ENCODE measurements at places on chromosomes 3 and 15. TPM values are rescaled to one million over a fixed set of nuclear protein-coding genes. Genes with fewer than 3 reads are reported as not detected.

Gene PLXNA1
- polyA plus RNA-seq: 19.5 TPM

Gene KIF7
- polyA plus RNA-seq: 12.5 TPM

Gene HIGD2B
- 0.99 TPM for polyA plus RNA-seq

Gene XIRP1
- 136 TPM for polyA plus RNA-seq

Gene ROBO1
- polyA plus RNA-seq: 29.3 TPM

Gene MUC4
- 0.16 TPM for polyA plus RNA-seq

Gene ACKR4
- polyA plus RNA-seq: not detected

Gene FAM81A
- polyA plus RNA-seq: 5.1 TPM

Gene NEK11
- polyA plus RNA-seq: 1.8 TPM

Gene VIPR1
- polyA plus RNA-seq: 0.86 TPM

Gene CFAP100
- polyA plus RNA-seq: 0.09 TPM

Gene AP3B2
- 1.4 TPM for polyA plus RNA-seq

Gene SI
- polyA plus RNA-seq: not detected

Gene ROPN1
- not detected for polyA plus RNA-seq

Gene GALNT15
- 0.97 TPM for polyA plus RNA-seq

Gene EPHA3
- polyA plus RNA-seq: 3.2 TPM

Gene TNFAIP8L3
- not detected for polyA plus RNA-seq

Gene DPH6
- polyA plus RNA-seq: 9.8 TPM

Data from cardiac muscle cell (in vitro differentiated cells and primary cell).